ENCODE measurements at places on chromosomes 7 and 10.

GRCh38 chr7:158353606-158354570 is 233.7 kb downstream of the PTPRN2 start:
- DNase-seq: peak; percentile 23

DNA sequence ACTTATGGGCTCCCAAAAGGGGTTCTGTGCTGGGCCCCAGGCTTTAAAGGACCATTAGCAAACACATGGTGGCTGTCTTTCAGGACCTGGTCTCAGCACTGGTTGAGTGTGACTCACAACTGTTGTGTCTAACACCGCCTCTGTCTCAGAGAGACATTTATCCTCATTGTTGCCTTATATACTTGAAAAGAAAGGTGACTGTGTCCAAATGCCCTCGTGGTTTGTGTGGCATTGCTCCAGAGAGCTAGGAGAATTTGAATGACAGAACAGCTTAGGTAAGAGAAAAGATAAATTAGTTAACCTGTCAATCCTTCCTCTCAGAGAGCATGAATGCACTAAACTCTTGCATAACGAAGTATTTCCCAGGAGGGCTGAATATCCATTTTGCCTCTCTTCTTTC is 14.5 kb upstream of the FAM13C start:
- no peak for DNase-seq

GRCh38 chr7:7183061-7183837 is 905 bp downstream of the C1GALT1 start:
- DNase-seq: peak; percentile 85

DNA sequence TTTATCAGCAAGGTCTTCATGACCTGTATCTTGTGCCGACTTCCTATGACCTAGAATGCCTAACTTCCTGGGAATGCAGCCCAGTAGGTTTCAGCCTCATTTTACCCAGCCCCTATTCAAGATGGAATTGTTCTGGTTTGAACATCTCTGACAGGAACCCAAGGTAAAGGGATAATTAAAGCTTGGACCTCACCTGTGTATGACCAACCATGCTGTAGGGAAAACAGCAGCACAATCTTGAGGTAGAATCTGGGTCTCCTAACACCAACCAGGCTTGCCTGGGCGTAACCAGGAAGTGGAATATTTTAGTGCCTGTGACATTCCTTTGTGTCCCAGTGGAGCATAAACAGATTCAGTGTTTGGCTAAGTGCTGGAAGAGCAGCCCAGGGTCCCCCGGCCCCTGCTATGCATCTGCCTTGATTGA is 94.1 kb downstream of the PFKFB3 start:
- DNase-seq: no peak

GRCh38 chr10:18455086-18455884 is 196.1 kb downstream of the NSUN6 start:
- DNase-seq: no peak

- no peak for DNase-seq
Measured at GRCh38 chr7:17118412-17118811, 180.0 kb upstream of the AHR start.

DNA sequence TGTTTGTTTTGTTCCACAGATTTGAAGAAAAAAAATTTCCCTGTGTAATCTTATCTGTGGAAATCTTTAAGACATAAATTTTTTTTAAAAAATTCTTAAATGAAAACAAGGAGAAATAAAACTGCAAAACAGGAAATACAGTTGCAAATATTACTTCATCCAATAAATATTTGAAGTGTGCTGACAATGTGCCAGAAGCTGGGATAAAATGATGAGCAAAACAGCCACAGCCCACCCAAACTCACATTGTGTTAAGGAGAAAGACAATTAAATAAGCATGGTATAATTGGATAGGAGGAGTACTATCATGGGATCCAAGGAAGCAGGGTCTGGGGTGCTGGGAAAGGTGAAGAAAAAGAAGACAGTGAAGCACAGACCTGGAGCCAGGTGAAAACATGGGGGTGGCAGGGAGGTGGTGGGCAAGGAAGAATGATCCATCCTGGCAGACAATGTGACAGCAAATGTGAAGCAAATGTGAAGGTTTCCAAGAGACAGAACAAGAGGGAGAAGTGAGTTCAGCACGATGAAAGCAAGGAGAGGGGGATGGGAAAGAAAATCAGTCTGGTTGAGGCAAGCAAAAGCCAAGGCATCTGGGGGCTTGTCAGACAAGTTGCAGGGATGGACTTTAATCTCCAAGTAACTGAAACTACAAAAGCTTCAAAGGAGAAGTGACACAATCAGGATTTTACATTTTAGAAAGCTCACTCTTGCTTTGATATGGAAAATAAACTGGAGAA is 135.9 kb downstream of the HIBADH start:
- DNase-seq: no peak

DNA sequence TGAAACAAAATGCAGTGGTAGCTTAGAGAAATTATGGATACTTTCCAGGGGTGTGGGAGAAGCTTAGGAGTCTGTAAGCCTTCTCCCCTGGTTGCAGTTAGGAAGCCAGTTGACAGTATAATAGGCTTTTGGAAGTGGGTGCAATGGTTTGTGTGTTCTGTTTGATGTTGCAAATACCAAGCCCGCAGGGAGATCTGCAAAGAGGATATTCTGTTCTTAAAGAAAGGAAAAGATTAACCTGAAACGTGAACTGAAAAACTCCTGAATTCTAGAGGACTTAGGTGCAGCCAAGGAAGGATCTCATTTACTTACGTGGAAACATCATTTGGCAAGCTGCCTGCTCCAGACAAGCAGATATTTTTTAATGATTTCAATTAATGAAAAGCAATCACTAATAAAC is 496.6 kb downstream of the AUTS2 start:
- no peak for DNase-seq

DNA sequence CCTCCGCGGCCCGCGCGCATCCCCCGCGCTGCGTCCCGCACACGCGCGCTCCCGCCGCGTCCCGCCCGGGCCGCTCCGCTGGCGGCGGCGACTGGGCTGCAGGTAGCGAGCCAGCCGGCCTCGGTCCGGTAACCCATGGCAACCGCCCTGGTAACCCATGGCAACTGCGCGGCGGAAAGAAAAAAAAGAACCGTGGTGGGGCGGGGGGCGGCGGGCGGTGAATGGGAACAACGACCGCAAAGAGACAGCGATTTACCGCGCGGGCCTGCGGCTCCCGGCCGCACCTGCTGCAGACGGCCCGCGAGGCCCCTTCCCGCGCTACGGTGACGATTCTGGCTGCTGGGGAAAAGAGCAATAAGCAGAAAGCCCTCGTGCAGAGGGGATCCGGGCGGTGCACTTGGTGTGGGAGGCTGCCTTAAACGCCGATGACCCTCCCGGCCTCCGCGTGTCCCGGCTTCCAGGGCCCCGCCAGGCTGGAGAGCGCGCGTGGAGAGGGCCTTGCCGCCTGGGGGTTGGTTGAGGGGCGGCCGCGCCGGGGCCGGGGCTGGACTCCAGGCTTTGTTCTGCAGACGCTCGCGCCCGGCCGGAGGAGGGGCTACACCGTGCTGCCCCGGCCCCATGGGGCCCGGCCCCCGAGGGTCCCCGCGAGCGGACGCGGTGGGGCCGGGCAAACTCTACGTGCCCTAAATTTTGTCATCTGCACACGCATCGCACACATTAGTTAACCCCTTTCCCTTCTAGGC is 84.7 kb downstream of the SNX10 start:
- peak; percentile 80 for DNase-seq

DNA sequence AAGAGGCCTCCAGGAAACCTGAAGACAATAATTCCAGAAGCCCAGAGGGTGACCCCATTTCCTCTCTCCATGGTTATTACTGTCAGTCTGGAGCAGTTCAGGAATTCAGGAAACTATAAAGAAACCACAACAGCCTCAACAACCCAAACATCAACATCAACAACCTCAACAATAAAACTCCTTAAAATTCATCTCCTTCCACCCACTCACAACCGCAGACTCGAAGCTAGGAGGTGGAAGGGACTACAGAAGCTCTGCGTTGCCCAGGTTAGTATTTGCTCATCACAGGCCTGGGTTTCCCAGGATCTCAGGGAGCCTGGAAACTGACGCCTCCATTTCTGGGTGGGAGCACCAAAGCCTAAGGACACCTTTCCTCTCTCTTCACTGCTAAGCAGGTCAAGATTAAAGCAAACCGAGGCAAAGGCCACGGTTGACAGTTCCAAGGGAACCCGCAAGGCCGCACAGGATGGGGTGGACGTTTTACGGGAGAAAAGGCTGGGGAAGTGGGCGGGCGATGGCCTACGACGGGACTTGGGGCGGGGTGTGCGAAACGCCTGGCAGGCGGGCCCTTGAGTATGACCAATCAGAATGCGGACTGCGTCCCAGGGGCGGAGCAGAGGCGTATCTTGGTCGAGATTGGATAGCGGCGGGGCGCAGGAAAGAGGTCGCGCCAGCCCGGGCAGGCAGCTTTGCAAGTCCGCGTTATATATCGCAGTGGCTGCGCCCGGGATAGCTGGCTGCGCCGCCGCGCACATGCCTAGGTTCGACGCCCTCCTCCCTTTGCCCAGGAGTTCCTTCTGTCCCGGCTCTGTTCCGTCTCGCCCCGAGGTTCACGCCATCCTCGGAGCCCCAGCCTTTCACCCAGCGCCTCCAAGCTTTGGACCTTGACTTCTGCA is at the start of gene ELOVL3:
ELOVL3 (plus strand) TSS at position 654 of the 896 bp plus-strand sequence. CDS start 250 bp downstream, outside the sequence.
- peak; percentile 96 for DNase-seq

GRCh38 chr7:24825931-24826661 is 68.8 kb upstream of the GSDME start:
- DNase-seq: no peak

GRCh38 chr7:276230-276835 is 13.6 kb upstream of the FOXL3 start:
- no peak for DNase-seq

DNA sequence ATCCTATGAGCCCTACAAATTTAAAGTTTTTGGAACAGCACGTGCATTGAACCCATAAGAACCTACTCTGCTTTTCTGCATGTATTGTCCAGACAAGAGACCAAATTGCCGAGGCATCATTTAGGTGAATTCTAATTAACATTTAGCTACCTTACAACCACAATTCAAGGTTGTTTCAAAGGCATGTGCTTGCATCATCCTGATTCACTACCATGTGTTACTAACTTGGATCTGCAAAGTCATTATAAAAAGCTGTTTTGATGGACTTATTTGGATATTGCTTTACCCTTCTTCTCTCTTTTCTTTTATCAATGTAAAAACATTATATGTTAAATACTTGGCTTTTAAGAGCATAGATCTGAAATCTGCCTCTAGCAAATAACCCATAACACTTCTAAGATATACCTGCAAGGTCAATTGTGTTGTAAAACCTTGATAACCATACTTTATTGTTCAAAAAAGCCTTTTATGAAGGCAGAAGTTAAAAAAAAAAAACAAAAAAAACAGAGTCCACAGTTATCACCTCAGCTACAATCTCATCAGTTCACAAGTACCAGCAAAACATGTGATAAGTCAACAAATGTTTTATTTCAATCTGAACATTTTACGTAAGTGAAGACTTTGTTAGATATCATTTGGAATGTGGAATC is 51.9 kb downstream of the CFTR start:
- no peak for DNase-seq

GRCh38 chr7:140458916-140459315 is 20.4 kb downstream of the MKRN1 start:
- DNase-seq: no peak

DNA sequence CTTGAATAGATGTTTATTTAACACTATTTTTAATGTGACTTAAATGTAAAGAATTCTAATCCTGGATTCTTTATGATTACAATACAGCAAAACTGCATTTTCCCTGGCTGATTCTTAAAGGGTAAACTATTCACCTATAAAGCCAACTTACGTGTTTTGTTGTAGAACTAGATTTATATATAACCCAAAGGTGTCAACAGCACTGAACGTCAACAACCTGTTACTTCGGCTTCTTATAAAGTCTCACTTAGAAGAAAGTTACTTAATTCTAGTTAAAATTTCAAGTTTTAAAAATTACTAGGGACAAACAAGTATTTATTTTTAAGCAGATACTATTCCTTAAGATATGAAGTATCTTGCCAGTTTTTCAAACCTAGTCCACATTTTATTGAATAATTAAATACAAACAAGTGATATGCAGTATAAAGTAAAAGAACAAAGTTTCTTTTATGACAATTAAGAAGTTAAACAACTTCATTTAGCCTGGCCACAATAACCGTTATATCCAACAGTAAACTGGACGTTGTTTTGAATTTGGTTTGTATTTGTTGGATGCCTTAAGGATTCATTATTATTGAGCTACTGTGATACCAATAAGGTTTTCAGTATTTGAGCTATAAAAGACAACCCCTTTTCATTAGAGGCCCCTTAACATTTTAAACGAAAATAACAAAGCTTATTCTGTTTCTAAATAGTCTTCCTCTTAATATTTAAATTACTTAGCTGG is 83.1 kb downstream of the SNX10 start:
- DNase-seq: no peak

DNA sequence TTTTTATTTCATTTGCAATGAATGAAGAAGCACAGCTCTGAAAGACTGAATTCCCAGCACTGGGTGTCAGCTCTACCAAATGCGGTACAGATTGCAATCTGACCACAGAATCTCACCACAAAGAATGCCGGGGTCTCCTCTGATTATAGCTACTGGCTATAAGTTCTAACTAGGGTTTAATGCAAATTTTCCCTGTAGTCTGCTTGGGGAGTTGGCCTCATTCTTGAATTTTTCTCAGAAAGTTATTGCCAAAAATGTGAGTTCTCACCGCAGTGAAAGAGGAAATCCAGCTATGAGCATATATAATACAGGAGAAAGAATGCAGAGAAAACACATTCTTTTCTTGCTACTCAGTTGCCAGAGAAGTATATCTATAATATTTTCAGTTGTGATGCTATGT is 1255.7 kb upstream of the LRRTM3 start:
- no peak for DNase-seq

- DNase-seq: no peak
Measured at GRCh38 chr10:660413-660969, 29.0 kb downstream of the DIP2C start.

GRCh38 chr7:4190010-4190981 is 491.8 kb upstream of the FOXK1 start:
- no peak for DNase-seq

DNA sequence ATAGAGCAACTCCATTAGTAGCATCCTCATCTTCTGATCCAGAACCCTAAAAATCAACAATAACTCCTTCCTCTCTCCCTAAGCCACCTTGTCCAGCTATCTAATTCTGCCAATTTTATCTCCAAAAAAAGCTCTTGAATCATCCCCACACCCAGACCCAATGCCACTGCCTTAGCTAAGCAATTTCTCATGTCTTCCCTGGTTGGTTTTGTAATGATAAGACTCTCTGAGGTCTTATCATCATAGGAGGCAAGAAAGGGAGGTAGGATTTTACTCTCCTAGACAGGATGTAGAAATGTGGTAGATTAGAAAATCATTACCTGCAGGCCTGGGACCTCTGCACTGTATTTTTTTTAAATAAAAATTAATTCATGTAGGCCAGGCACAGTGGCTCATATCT is 283.5 kb upstream of the NEBL start:
- DNase-seq: no peak

- DNase-seq: no peak
Measured at GRCh38 chr10:124573726-124574455, 112.3 kb downstream of the LHPP start.

Data from pancreas (tissue), 10 donors.